ENCODE measurements at places on chromosomes 16 and 17.

GRCh38 chr16:82924075-82924854 lies 297.5 kb downstream of the CDH13 start:
- DNase-seq = no peak

GRCh38 chr16:88340755-88341150 lies 42.0 kb upstream of the ZNF469 start:
- DNase-seq = no peak

DNA sequence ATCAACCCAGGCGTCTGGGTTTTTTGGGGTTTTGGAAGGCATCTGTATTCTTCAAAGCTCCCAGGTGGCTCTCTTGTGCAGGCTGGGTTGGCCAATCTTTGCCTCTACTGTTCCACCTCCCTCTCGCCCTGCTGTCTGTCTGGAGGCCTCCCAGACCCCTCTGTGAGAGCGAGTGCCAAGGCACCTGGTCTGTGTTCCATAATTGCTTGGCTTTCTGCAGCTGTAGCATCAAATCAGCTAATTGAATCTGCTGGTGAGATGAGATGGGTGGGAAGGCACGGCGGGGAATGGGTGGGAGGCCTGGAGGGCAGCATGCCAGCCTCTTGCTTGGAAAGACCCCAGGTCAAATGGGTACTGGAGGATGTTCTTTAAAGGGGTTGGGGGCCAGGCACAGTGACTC lies 52.5 kb upstream of the CLEC19A start:
- DNase-seq = no peak

GRCh38 chr16:35750701-35751104 lies 2291.3 kb downstream of the TP53TG3F start:
- DNase-seq = no peak

- DNase-seq = no peak
Measured at GRCh38 chr17:80005360-80006338, 30.0 kb downstream of the TBC1D16 start.

DNA sequence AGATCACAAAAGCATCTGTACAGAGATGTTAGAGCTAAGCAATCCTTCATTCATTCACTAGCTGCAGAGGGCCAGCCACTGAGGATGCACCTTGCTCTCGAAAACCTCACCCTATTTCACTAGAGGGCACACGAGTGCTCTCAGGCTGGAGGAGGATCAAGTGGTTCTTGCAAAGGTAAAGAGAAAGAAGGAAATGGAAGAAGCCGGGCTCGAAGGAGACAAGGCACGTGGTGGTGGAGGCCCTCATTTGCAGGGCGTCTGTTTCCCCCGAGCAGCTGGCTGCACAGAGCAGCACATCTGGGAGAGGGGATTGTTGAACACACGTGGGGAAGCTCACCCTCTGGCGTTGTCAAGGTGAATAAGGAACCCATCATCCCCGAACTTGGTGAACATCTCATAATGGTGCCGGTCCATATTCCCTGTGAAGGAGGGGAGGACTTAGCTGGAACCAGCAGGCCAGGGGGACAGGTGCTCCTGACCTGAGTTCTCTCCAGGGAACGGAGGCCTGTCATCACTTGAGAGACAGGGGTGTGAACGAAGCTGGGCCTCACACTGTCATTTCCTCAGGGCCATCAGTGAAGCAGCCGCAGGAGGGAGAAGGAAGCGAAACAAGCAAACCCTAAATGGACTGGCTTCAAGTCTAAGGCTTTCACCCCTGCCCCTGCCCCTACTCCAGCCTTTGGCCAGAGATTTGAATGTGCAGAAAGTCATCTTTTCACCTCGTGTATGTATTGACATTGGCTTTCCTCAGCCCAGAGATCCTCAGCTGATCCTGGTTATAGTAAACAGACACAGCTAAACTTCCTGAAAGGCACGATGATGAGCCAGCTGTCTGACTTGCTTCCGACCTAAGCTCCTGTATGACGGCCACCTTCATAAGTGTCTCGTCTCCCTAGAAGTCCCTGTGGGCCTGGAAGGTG lies 27.6 kb downstream of the PRKAR1A start:
- no peak for DNase-seq

GRCh38 chr17:58309918-58310259 lies 18.7 kb downstream of the TSPOAP1 start:
- no peak for DNase-seq

DNA sequence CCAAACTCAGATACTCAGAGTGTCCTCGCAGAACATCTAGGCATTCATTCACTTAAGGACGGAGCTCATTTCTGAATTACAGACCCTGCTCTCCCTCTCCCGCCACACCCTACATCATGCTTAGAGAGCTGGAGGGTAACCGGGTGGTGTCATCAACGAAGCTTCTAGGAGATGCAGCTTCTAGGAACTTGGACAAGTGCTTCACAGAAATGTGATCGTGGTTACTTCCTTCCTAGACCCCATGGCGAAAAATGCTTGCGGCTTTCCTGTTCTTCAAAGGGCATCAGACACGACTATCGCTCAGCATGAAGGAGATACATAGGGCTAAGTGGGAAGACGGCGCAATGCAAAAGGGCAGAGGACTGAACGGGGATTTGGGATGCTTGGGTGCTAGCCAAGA lies 126.8 kb downstream of the ZFHX3 start:
- no peak for DNase-seq

DNA sequence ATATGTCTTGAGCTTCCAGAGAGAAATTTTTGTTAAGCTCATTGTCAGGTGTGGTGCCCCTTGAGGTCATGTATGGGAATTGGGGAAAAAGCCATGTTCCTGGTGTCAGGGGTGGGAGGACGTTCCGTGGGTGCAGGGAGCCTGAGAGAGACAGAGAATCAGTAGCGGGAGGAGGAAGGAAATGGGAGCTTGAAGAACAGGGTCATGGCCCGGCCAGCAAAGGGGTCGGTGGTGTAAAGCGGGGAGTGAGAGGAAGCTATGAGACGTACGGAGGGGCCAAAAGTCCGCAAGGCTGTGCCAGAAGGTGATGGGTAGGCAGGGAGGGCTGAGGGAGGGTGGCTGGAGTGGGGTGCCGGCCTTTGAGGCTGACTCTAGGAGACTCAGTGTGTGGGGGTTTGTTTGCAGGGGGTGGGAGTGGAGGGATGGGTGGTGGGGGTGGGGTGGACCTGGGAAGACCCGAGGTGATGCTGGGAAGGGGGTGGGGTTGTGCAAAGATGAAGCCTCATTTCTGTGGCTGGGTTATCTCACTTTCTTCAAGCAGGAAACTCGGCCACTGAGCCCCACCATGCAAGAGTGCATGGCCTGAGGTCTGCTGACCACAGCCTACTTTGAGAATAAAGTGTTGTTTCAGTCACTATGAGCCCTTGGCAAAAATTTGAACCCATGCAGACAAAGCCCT lies 63.6 kb downstream of the PLCG2 start:
- no peak for DNase-seq

- DNase-seq = no peak
Measured at GRCh38 chr16:74622005-74622404, 15.1 kb upstream of the GLG1 start.

- no peak for DNase-seq
Measured at GRCh38 chr17:31745964-31746600, 113.0 kb downstream of the COPRS start.

- no peak for DNase-seq
Measured at GRCh38 chr16:9033125-9033830, 58.2 kb upstream of the HAPSTR1 start.

GRCh38 chr16:72838951-72839350 lies 209.0 kb downstream of the ZFHX3 start:
- DNase-seq = no peak

GRCh38 chr17:42908872-42909700 lies 8.5 kb downstream of the G6PC1 start:
- no peak for DNase-seq

DNA sequence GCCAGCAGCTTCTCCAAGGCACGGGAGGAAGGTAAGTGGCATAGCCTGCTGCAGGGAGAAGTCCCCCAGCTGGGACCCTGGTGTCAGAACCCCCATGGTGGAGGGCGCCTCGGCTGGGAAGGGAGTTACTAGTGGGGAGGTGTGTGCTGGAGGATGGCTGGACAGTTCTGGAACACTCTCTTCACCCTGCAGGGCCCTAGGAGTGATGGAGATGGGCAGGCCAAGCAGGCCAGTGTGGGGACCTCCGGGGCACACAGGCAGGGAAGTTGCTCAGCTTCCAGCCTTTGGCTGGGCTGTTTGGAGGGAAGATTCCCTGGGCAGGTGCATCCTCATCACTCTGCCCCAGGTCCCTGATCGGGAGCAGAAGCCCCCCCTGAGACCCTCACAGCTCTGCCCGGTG lies 696 bp downstream of the C17orf99 start:
- DNase-seq = no peak

DNA sequence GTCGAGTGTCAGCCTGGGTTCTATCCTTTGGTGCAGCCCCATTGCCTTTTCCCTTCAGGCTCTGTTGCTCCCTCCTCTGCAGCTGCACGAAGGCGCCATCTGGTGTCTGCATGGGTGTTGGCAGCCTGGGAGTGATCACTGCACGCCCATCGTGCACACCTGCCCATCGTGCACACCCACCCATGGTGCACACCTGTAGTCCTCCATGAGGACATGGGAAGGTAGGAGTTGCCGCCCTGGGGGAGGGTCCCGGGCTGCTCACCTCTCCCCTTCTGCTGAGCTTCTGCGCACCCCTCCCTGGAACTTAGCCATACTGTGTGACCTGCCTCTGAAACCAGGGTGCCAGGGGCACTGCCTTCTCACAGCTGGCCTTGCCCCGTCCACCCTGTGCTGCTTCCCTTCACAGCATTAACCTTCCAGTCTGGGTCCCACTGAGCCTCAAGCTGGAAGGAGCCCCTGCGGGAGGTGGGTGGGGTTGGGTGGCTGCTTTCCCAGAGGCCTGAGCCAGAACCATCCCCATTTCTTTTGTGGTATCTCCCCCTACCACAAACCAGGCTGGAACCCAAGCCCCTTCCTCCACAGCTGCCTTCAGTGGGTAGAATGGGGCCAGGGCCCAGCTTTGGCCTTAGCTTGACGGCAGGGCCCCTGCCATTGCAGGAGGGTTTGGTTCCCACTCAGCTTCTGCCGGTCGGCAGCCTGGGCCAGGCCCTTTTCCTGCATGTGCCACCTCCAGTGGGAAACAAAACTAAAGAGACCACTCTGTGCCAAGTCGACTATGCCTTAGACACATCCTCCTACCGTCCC lies 2.9 kb downstream of the CTRL start:
- DNase-seq = no peak

DNA sequence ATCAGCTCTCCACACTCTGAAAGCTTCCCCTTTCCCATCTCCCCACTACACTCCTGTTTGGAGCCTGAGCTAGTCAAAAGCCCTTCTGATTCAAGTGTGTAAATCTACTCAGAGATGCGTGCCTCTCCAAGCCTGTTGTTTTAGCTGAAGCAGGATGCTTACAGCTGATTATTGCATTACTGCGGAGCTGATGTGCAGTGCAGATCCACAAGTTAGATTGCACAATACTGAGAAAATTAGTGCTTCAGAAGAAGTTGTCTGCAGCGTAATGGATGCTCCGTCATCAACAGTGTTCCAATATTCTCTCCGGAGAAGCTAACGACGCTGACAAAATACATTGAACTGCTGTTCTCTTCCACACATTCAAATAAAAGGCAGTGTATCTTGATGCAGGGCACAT lies 44.8 kb upstream of the NLRP1 start:
- DNase-seq = no peak

- DNase-seq = no peak
Measured at GRCh38 chr16:89357055-89357816, 133.1 kb downstream of the ANKRD11 start.

- no peak for DNase-seq
Measured at GRCh38 chr17:82416771-82417170, 1.4 kb upstream of the HEXD start.

DNA sequence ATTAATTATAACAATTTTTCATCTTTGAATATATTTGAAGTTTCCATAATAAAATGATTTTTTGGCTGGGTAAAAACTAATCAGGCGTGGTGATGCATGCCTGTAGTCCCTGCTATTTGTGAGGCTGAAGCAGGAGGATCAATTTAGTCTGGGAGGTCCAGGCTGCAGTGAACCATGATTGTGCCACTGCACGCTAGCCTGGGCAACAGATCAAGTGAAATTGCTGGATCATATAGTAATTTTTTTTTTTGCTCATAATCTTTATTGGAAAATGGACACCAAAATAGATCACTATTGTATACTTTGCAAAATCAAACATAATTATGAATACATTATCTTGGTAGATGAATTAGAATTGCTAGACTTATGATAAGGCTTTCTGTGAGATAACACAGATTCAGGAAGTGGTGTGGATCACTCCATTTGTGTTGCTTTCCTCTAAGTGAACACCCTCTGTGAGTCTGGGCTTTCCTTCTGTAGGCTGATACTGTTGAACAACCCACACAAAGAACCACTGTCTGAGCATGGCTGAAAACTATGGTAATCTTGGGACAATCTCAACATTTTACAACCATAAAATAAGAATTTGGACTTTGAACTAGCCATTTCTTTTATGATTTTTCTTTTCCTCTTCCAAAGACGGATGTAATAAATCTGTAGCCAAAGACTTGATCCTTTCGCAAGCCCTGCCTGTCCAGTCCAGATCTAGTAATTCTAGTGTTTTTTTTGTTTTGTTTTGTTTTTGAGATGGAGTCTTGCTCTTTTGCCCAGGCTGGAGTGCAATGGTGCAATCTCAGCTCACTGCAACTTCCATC lies 5.6 kb upstream of the ST3GAL2 start:
- no peak for DNase-seq

DNA sequence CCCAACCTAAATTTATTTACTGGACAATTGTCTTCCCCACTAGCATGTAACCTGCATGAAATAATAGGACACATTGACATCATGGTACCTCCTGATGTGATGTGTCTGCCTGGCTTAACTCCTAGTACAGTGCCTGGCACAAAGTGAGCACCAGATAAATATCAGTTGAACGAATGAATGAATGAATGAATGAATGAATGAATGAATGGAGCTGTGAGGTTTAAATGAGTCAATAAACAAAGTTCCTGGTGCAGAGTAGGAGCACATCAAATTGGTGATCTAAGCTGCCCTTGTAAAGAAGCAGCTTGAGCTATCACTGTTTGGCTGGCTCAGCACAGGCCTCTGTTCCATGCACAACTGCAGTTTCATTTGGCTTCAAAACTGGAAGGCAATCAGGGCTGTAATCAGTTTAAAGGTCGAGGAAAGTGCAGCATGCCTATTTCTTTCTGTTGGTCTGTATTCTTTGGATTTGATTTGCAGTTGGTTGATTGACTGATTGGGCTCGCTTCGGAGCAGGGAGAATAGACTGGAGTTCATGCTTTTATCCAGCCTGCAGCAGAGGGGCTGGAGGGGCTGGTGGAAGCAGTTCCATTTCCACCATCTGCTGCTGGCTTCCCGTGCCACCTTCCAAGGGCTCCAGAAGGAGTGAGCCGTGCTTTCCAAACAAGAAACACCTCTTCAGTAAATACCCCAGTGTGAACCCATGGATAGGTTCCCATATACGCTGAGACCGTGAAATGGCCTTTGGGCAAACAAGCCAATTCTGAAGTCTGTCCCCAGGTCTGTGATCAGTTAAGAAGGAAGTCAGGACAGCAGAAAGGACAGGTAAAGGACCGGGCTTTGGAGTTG lies 54.6 kb downstream of the GPRC5B start:
- no peak for DNase-seq

GRCh38 chr16:84115919-84116719 lies 623 bp downstream of the MBTPS1 start:
- no peak for DNase-seq

- no peak for DNase-seq
Measured at GRCh38 chr17:79301469-79301868, 226.8 kb downstream of the ENGASE start.

Measured in BJ (cell line).